ENCODE measurements at places on chromosomes 16 and 17. TPM values are rescaled to one million over a fixed set of nuclear protein-coding genes. Genes with fewer than 3 reads are reported as not detected.

The STAT5B gene
- 30.9 TPM for total RNA-seq

The ZFHX3 gene
- 19.6 TPM for total RNA-seq

The CNEP1R1 gene
- total RNA-seq: 25.4 TPM

The KCNJ2 gene
- 0.05 TPM for total RNA-seq

The FBXW10B gene
- 3.6 TPM for total RNA-seq

The SNAI3 gene
- total RNA-seq: 0.18 TPM

The CNGB1 gene
- 0.06 TPM for total RNA-seq

The MYH1 gene
- total RNA-seq: not detected

The DNAH9 gene
- total RNA-seq: 0.13 TPM

The GPRC5B gene
- total RNA-seq: 40.4 TPM

The ODAD4 gene
- 1.6 TPM for total RNA-seq

The NHLRC4 gene
- total RNA-seq: 0.21 TPM

The ZFP3 gene
- total RNA-seq: 1.4 TPM

The NAGS gene
- total RNA-seq: 1.3 TPM

The CHTF8 gene
- total RNA-seq: 129 TPM

The EFCAB5 gene
- 0.37 TPM for total RNA-seq

The FOXN1 gene
- total RNA-seq: 0.02 TPM

The P2RX5 gene
- total RNA-seq: 16.9 TPM

The HBA2 gene
- total RNA-seq: 0.38 TPM

The HS3ST4 gene
- not detected for total RNA-seq

The BAHCC1 gene
- 8.5 TPM for total RNA-seq

The G6PC1 gene
- total RNA-seq: not detected

The LCAT gene
- total RNA-seq: 11.0 TPM

The SKAP1 gene
- total RNA-seq: not detected

The PIMREG gene
- 48.3 TPM for total RNA-seq

The C17orf50 gene
- 0.33 TPM for total RNA-seq

The DDX19B gene
- 27.8 TPM for total RNA-seq

Measured in A549 treated with dexamethasone at 1 μM for 4 hours (cell line).